ENCODE measurements at places on chromosomes 5 and 9. TPM values are rescaled to one million over a fixed set of nuclear protein-coding genes. Genes with fewer than 3 reads are reported as not detected.

DNA sequence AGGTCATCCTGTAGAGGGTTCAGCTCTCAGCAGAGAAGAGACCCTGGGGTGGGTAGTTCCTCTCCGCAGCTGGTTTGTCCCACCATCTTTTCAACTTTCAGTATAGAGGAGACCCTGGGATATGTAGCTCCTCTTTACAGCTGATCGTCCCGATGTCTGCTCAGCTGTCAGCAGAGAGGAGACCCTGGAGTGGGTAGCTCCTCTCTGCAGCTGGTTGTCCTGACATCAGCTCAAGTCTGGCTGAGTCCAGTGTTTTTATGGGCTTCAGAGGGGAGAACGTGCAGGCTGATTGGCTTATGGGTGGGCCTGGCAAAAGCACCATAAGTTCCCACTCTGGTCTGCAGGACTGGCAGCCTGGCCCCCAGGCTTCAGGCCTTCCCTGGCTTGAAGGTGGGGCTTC lies 80.8 kb downstream of the NLN start:
- no peaks in the 10 kb centered on the region for H3K36me3 ChIP-seq
- H3K27me3 ChIP-seq, result no peaks in the 10 kb centered on the region
- no peak for DNase-seq

DNA sequence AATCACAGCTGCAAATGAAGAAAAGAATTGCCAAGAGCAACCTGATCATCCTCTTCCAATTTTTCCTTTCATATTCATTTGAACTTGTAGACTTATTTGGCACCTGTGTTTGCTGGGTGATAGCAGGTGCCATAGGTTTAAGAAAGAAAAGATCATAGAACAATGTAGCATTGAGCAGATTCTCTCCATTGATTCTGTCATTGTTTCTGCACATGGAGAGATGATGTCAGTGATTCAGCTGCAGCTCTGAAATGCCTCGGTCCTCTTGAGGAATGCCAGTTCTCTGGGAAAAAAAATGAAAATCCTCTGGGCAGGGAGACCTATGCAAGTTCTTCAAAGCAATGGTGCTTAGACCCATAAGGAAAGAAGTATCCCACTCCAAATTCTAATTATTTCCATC lies 418.1 kb upstream of the KLF4 start:
- no peak overlapping the region for H3K27ac ChIP-seq
- H3K4me1 ChIP-seq, result no peaks in the 10 kb centered on the region
- H3K27me3 ChIP-seq, result peaks cover 4% of the 10 kb centered on the region

DNA sequence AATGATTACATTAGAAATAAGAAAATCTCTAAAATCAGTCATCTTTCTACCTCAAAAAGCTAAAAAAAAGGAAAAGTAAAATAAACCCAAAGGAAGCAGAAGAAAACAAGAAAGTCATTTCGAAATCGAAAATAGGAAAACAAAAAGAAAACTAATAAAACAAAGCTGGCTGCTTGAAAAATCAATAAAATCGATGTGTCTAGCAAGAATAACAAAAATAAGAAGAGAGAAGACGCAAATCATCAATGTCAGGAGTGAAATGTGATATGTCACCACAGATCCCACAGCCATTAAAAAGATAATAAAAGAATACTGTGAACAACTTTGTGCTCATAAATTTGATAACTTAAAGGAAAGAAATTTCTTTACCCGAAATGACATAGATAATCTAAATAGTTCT lies 218.1 kb upstream of the S1PR3 start:
- DNase-seq, result no peak
- no peaks in the 10 kb centered on the region for H3K36me3 ChIP-seq
- H3K27ac ChIP-seq, result no peak overlapping the region
- no peak overlapping the region for H3K4me3 ChIP-seq

The BSPRY gene
- total RNA-seq, result not detected

The RNF183 gene
- not detected for total RNA-seq

The FCHO2 gene
- 19.5 TPM for total RNA-seq

- H3K27me3 ChIP-seq, result no peaks in the 10 kb centered on the region
- H3K27ac ChIP-seq, result no peak overlapping the region
- H3K36me3 ChIP-seq, result peaks cover 1% of the 10 kb centered on the region
- no peak overlapping the region for H3K4me3 ChIP-seq
- DNase-seq, result no peak
These were observed 115.1 kb downstream of the PALM2AKAP2 start for GRCh38 chr9:109894921-109895758.

The INSL6 gene
- not detected for total RNA-seq

GRCh38 chr5:39063037-39063436 lies 11.2 kb downstream of the RICTOR start:
- H3K27me3 ChIP-seq, result no peaks in the 10 kb centered on the region
- DNase-seq, result no peak
- H3K4me3 ChIP-seq, result no peak overlapping the region
- H3K4me1 ChIP-seq, result no peaks in the 10 kb centered on the region
- H3K27ac ChIP-seq, result no peak overlapping the region

GRCh38 chr9:109791003-109791677 lies 11.1 kb downstream of the PALM2AKAP2 start:
- no peak overlapping the region for H3K27ac ChIP-seq
- no peaks in the 10 kb centered on the region for H3K36me3 ChIP-seq
- DNase-seq, result no peak
- peaks cover 21% of the 10 kb centered on the region for H3K4me1 ChIP-seq
- no peak overlapping the region for H3K4me3 ChIP-seq
- no peaks in the 10 kb centered on the region for H3K27me3 ChIP-seq

GRCh38 chr5:6729386-6730310 lies 16.4 kb downstream of the TENT4A start:
- H3K27ac ChIP-seq, result no peak overlapping the region
- H3K4me3 ChIP-seq, result no peak overlapping the region
- no peaks in the 10 kb centered on the region for H3K27me3 ChIP-seq
- H3K4me1 ChIP-seq, result peaks cover 29% of the 10 kb centered on the region
- DNase-seq, result no peak
- no peaks in the 10 kb centered on the region for H3K36me3 ChIP-seq

The CRHBP gene
- 0.17 TPM for total RNA-seq

The DOK3 gene
- 0.99 TPM for total RNA-seq

GRCh38 chr5:113330533-113331208 lies 104.1 kb downstream of the TSSK1B start:
- peak; percentile 39 for DNase-seq
- no peak overlapping the region for H3K4me3 ChIP-seq
- H3K27me3 ChIP-seq, result no peaks in the 10 kb centered on the region
- no peaks in the 10 kb centered on the region for H3K4me1 ChIP-seq

GRCh38 chr9:120715389-120715924 lies 1.2 kb upstream of the MEGF9 start:
- H3K4me3 ChIP-seq, result peak overlapping the region; percentile 2
- no peaks in the 10 kb centered on the region for H3K27me3 ChIP-seq
- no peaks in the 10 kb centered on the region for H3K36me3 ChIP-seq
- peak overlapping the region; percentile 85 for H3K27ac ChIP-seq
- DNase-seq, result peak; percentile 74
- H3K4me1 ChIP-seq, result peaks cover 19% of the 10 kb centered on the region

DNA sequence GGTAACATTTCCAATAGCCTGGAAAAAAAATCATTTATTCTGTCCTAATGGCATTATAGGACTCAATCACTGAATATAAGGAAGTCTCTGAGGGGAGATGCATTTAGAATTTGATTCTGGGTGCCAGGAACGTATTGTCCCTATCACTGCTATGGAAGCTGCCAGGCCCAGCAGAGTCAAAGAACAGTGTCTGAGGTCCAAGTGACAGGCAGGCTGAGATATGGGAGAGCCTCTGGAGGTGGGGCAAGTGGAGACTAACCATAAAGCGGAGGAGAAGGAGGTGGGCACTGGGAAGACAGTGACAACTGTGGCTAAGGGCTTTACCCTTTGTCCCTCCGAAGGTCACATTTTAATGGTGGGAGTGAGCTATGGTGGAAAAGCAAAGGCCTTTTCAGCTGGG lies 505.5 kb downstream of the CTNND2 start:
- H3K4me3 ChIP-seq, result no peak overlapping the region
- H3K27ac ChIP-seq, result no peak overlapping the region
- H3K4me1 ChIP-seq, result no peaks in the 10 kb centered on the region

DNA sequence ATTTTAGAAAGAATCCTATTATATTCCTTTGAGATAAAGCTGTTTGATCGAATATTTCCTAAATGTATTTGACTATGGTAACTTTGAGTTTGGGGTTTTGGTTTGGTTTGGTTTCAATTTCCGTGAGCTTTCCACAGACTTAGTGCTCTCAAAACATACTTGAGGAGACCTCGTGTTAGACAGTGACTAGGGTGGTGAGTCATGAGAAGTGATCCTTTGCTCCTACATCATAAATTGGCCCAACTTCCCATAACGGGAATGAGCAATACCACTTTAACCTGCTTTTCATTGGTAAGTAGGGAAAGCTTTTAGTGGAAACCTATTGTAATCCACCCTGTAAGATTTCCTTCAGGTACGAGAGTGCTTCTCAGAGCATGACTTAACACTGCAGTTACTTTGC lies 3.8 kb upstream of the RASEF start:
- H3K4me3 ChIP-seq, result no peak overlapping the region
- no peak overlapping the region for H3K27ac ChIP-seq
- H3K27me3 ChIP-seq, result peaks cover 8% of the 10 kb centered on the region
- no peaks in the 10 kb centered on the region for H3K36me3 ChIP-seq

- no peaks in the 10 kb centered on the region for H3K27me3 ChIP-seq
- DNase-seq, result peak; percentile 47
These were observed 40.7 kb upstream of the RAD23B start for GRCh38 chr9:107242073-107243030.

DNA sequence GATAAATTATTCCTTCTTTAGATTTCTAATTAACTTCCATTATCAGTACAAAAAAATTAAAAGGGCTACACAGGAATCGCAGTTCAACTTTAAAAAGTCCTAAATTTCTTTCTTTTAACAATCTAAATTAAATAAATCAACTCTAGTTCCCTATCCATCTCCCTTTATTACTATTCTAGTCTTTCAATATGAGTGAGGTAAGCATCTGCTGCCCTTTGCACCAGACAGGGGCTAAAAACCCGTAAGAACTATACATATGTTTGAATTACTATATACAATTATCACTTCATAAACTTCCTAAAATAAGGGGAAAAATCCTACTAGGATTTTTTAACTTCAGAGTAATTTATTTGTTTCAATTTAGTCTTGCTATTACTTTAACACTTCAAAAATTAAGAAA lies 145.6 kb downstream of the SSBP2 start:
- no peaks in the 10 kb centered on the region for H3K36me3 ChIP-seq
- DNase-seq, result no peak
- H3K4me3 ChIP-seq, result no peak overlapping the region
- no peaks in the 10 kb centered on the region for H3K27me3 ChIP-seq
- peaks cover 2% of the 10 kb centered on the region for H3K4me1 ChIP-seq

- no peaks in the 10 kb centered on the region for H3K27me3 ChIP-seq
- H3K36me3 ChIP-seq, result peaks cover 2% of the 10 kb centered on the region
- no peak for DNase-seq
- no peak overlapping the region for H3K4me3 ChIP-seq
These were observed 8.6 kb downstream of the SPINK4 start for GRCh38 chr9:33248606-33249005.

GRCh38 chr5:95718203-95718602 lies 12.9 kb upstream of the RHOBTB3 start:
- H3K36me3 ChIP-seq, result no peaks in the 10 kb centered on the region
- no peak overlapping the region for H3K4me3 ChIP-seq
- H3K27me3 ChIP-seq, result no peaks in the 10 kb centered on the region
- no peak overlapping the region for H3K27ac ChIP-seq
- peaks cover 2% of the 10 kb centered on the region for H3K4me1 ChIP-seq

The NEUROG1 gene
- total RNA-seq, result not detected

The SGCD gene
- total RNA-seq, result 67.5 TPM

- no peaks in the 10 kb centered on the region for H3K27me3 ChIP-seq
- H3K4me3 ChIP-seq, result no peak overlapping the region
- H3K36me3 ChIP-seq, result no peaks in the 10 kb centered on the region
- no peaks in the 10 kb centered on the region for H3K4me1 ChIP-seq
These were observed 309.7 kb downstream of the CYLC2 start for GRCh38 chr9:103304797-103305196.

GRCh38 chr5:102539996-102540728 lies 41.4 kb upstream of the SLCO6A1 start:
- no peaks in the 10 kb centered on the region for H3K36me3 ChIP-seq
- no peak for DNase-seq
- H3K27ac ChIP-seq, result no peak overlapping the region
- H3K27me3 ChIP-seq, result no peaks in the 10 kb centered on the region

GRCh38 chr9:82057805-82058204 lies 69.2 kb downstream of the SPATA31D1 start:
- H3K4me3 ChIP-seq, result no peak overlapping the region
- DNase-seq, result no peak
- H3K27ac ChIP-seq, result no peak overlapping the region
- no peaks in the 10 kb centered on the region for H3K27me3 ChIP-seq
- H3K4me1 ChIP-seq, result no peaks in the 10 kb centered on the region
- H3K36me3 ChIP-seq, result no peaks in the 10 kb centered on the region

DNA sequence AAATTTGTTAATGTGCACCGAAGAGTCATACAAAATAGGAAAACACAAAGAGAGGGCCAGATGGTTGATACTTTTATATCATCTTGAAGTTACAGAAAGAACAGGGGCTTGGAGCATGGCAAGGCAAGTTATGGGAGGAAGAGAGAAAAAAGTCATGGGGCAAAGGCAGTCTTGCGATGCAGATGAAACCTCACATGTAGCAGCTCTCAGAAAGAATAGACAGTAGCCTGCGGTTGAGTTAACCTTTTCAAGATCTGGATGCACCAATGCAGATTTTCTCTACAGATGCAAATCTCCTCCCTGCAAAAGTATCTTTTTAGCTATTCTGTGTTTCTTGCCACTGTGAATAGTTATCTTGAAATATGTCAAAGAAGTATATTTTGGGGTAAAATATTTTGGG lies 243.9 kb downstream of the TMEM167A start:
- H3K27ac ChIP-seq, result no peak overlapping the region
- H3K4me3 ChIP-seq, result no peak overlapping the region
- H3K4me1 ChIP-seq, result no peaks in the 10 kb centered on the region
- DNase-seq, result no peak
